ENCODE measurements at places on chromosomes 6 and 20. TPM values are rescaled to one million over a fixed set of nuclear protein-coding genes. Genes with fewer than 3 reads are reported as not detected.

RAB32 gene
- total RNA-seq = 54.6 TPM

DNA sequence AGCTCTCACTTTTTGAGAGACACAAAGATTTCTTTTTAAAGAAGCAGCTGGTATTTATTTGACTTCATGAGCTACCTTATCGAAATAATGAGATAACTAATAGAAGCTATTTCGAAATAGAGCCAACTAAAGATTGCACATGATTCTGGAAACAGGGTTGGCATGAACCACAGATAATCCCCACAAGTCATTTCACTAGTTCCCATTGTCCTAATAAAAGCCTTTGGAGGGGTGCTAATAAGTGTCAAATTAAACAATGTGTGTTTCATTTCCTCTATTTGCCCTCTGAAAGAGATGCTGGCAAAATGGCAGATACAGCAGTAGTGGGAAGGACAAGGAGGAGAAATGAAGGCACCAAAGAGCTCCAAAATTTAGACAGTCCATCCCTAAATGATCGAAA is 78.6 kb upstream of the RIPOR2 start:
- no peak for DNase-seq

DNA sequence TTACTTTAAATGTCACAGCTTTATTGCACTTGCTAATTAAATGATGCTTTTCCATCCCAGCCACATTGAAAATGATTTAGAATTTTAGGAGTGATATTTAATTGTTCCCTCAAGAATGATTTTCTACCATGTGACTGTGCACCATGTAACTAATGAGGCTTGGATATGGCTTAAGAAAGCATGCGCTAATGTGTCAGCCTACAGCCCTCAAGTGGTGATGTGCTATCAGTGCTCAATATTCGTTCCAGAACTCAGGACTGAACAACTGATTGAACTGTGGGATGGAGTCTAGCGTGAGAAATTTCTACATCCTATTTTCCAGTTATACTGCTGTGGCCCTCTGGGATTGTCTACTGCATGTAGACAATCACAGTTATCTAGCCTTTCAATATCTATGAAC is 71.5 kb downstream of the PKIB start:
- DNase-seq = no peak

GRCh38 chr6:163294734-163295133 is 119.8 kb upstream of the QKI start:
- no peak for DNase-seq

- no peak for DNase-seq
Observed at GRCh38 chr6:22827760-22828159, 258.4 kb downstream of the HDGFL1 start.

Measured in colonic mucosa (tissue), 4 donors.